Activated naive CD4-positive, alpha-beta T cell (primary cell): ENCODE measurements at places on chromosomes 2 and 18.

DNA sequence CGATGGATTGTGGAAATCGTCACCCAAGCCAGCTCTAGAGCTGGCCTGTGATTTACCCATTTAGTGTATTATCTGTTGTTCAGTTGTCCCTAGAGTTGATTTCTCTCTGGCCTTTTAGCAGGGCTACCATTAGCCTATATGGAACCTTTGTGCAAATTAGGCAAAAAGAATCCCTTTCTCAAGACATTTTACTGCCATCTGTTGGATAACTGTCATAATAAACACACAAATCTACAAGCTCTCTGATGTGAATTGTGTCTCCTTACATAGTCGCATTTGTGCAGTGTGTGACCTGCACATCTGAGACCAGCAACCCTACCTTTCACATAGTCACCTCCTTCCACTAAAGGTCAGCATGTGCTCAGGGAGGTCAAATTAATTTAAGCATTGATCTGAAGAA is 34.0 kb downstream of the LOXHD1 start:
- DNase-seq: no peak

- DNase-seq: no peak
Measured at GRCh38 chr2:231923951-231924888, 2.0 kb downstream of the NPPC start.

GRCh38 chr2:50006327-50006726 is 852.0 kb upstream of the FSHR start:
- DNase-seq: no peak

DNA sequence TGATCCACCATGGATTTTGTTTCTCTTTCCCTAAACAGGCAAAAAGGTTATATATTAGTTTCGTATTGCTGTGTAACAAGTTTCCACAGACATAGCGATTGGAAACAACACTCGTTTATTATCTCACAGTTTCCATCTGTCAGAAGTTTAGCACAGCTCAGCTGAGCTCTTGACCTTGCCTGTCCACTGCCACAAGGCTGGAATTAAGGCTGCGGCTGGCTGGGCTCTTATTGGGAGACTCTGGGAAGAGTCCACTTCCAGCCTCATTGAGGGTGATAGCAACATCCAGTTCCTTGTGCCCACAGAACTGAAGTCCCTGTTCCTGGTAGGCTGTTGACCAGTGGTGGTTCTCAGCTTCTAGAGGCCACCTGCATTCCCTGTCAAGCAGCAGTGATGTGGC is 120.4 kb downstream of the TPGS2 start:
- no peak for DNase-seq

DNA sequence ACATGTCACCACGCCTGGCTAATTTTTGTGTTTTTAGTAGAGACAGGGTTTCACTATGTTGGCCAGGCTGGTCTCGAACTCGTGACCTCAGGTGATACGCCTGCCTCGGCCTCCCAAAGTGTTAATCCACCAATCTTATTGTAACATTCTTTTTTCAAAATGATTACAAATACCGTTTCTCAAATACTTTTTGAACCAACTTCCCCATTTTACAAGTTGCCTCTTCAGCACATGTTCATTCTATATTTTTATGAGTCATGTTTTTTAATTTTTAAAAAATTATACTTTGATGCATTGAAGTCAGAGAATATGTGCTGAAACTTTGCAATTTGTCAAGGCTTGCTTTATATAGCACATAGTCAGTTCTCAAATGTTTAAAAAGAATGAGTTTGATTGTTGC is 58.2 kb downstream of the QPCT start:
- DNase-seq: no peak

DNA sequence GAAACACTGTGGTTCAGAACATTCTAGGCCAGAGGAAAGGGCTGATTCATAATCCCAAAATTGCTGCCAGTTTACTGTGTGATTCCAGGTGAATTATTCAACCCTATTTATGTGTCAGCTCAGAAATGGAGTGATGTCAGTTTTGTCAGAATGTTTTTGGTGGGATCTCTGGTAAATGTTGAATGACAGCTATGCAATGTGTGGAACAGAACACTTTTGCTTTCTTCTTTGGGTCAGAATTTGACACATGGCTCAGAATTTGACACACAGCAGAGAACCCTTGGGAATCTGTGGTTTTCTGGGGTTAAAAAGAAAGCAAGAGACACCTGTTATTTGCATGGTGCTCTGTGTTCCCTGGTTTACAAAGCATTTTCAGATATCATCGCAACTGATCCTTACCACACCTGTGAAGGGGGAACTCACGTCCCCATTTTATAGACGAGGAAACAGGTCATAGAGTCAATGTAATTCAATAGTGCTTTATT is 1.6 kb upstream of the MTA3 start:
- DNase-seq: no peak

- DNase-seq: no peak
Measured at GRCh38 chr2:164797627-164798026, 44.0 kb downstream of the COBLL1 start.
